ENCODE measurements at places on chromosomes 11 and 22. TPM values are rescaled to one million over a fixed set of nuclear protein-coding genes. Genes with fewer than 3 reads are reported as not detected.
A peak's percentile ranks its signal among the peaks of the same experiment; 100 is the strongest.

Gene VPS51
- total RNA-seq, result 130 TPM

Gene LRRC4C
- total RNA-seq, result not detected

Gene RAB36
- total RNA-seq, result 1.0 TPM

DNA sequence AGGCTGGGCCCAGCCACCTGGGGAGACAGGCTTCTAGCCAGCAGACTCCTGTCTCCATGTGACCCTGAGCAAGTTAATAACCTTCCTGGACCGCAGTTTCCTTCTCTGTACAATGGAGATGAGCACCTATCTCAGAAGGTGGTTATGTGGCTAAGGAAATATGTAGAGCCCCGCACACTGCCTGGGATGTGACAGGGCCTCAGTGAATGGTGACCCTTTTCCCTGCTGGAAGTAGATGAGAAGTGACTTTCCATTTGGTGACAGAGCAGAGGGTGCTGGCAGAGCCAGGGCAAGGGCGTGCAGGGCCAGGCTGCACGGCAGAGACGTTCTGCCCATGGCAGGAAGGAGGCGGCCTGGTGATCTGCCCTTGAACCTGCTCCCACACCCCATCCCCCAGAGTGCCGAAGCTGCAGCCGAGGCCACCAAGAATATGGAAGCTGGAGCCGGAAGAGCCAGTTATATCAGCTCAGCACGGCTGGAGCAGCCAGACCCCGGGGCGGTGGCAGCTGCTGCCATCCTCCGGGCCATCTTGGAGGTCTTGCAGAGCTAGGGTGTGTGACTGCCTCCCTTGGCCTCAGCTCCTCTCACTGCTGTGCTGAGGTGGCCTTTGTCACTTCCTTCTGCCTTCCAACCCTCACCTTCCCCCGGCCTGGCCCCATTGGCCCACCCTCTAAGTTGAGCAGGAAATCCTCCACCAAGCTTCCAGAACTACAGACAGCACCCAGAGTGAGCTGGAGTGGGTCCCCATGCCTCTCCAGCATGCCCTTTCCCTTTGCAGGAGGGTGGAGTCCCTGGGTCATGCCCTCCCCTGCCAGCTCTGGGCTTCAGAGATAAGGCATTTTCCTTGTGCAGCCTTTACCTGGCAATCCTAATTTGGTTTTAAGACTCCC is 13.2 kb downstream of the TKFC start:
- peaks cover 19% of the 10 kb centered on the region for H3K36me3 ChIP-seq
- H3K4me3 ChIP-seq, result no peak overlapping the region
- no peaks in the 10 kb centered on the region for H3K27me3 ChIP-seq
- no peak for DNase-seq

DNA sequence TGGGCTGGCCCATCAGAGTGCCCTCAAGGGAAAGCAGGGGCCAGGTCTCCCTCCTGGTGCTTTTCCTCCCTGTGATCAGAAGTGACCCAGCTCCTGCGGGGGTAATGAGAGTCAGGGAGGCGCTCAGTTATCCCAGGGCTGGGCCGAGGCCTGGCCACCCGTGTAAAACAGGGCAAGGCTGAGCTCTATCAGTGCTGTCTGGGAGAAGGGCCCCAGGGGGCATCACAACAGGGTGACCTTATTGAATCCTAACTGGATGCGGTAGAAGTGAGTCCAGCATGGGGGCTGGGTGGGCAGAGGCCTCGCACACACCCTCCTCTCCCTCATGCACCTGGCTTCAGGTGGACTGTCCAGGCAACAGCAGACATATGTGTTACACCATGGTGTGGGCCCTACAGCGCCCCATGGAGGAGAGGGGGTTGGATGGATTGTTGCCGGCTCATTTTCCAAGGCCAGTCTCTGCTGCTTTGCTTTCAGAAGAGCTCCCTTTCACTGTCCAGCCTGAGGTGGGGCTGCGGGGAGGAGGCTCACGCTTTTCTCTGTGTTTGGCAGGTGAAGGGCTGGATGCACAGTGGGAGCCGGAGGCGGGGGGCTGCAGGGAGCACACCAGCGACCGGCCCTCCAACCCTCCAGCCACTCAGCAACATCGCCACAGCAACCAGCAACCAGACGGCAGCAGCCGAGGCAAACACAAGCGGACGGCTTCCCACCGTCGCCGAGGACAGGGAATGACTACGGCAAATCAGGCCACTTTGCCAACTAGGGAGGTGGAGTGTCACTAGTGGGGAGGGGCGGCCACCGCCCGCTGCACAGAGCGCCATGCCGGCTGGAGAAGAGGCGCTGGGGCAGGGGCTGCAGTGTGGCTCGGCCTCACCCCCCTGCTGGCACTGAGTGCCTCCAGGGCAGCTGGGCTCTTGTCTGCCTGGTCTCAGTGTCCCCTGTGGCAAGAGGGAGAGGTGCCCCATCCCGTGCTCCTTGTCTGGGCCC is 24.7 kb downstream of the GNAZ start:
- no peaks in the 10 kb centered on the region for H3K4me1 ChIP-seq
- DNase-seq, result no peak

Gene LRRC10B
- not detected for total RNA-seq

Gene ADAMTS15
- not detected for total RNA-seq

DNA sequence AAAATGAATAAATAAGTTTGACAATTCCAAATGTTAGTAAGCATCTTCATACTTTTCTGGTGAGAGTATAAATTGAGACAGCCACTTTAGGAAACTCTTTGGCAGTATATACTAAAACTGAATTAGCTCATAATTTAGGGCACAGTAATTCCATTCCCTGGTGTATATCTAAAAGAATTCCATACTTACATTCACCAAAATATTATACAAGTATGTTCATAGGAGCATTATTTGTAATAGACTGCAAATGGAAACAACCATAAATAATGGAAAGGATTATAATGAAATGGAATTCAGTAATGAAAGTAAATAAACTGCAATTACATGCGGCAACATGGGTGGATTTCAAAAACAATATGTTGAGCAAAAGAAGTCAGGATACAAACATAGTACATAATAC is 315.8 kb upstream of the LRRC4C start:
- H3K4me3 ChIP-seq, result no peak overlapping the region
- no peak for DNase-seq
- H3K27me3 ChIP-seq, result no peaks in the 10 kb centered on the region
- no peaks in the 10 kb centered on the region for H3K4me1 ChIP-seq
- H3K36me3 ChIP-seq, result no peaks in the 10 kb centered on the region

Gene CCDC117
- total RNA-seq, result 24.2 TPM

DNA sequence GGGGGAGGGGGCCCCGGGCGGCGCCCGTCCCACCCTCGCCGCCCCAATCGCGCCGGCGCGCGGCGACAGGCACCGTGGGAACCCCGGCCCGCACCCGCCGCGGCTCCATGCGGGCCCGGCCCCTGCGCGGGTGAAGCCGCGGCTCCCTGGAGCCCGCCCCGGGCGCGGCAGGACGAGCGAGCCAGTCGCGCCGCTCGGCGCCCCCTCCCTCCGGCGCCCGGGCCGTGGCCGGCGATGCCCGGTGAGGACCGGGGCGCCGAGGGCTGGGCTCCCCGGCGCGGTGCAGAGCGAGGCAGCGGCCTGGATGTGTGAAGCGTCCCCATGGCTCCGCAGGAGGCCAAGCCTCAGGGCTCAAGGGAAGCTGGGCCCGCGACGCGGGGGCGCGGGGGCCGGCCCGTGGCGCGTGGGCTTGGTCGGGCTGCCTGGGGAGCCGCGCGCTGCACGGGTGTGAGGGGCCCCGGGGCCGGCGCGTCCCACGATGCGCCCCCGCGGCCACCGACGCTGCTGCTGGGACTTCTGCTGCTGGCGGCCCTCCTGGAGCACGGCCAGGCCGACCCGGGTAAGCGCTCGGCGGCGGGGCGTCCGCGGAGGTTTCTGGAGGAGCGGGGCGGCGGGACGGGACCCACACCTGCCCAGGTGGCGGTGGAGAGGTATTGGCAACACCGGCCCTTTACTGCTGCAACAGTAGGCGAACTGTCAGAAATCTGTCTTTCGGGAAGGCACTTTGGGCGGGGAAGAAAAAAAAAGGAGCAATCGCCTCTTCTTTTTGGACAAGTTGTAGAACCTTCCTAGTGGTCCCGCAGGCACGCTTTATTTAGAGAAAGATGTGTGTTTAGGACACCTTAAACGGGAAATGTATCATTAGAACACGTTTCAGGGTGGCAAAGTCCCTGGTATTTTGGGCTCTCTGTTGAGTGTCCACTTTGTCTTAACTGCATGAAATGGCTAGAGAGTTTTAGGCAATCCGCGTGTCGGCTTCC is 119.4 kb downstream of the HIPK3 start:
- H3K4me3 ChIP-seq, result peak overlapping the region; percentile 50
- no peak for DNase-seq
- H3K4me1 ChIP-seq, result peaks cover 4% of the 10 kb centered on the region
- no peak overlapping the region for H3K27ac ChIP-seq
- H3K27me3 ChIP-seq, result no peaks in the 10 kb centered on the region

Gene TMEM191B
- total RNA-seq, result 0.48 TPM

Gene HTR3B
- not detected for total RNA-seq

DNA sequence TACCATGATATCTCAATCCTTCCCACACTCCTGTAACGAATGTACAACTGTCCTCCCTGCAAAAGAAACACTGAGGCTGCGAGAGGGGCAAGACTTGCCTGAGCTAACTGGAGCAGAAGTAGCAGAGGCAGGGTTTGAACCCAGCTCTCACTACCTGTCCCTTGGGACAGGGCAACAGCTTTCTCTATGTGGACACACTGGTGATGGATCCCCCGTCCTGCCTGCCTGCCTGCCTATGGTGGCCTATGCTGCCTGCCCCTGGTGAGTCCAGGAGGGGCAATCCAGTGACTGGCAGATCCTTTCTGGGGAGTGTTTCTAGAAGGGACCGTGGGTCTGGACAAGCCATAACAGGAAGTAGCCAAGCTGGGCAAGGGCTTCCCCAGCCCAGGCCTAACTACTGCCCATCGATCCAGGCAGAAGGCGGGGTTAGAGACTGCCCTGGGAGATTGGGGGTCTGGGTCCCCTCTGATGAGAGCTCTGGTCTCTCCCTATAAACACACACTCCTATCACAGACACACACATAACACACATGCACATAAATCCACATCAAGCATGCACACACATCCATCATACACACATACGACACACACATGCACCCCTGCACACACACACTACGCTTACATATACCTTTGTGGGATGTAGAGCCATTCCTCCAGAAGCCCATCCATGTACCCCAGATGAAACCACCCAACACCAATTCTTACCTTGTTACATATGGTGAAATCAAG is 1.1 kb upstream of the EMID1 start:
- no peak for DNase-seq
- peaks cover 55% of the 10 kb centered on the region for H3K4me1 ChIP-seq
- H3K36me3 ChIP-seq, result no peaks in the 10 kb centered on the region
- peak overlapping the region; percentile 32 for H3K4me3 ChIP-seq
- H3K27me3 ChIP-seq, result no peaks in the 10 kb centered on the region

GRCh38 chr22:20549232-20549841 is 41.9 kb downstream of the MED15 start:
- H3K36me3 ChIP-seq, result peaks cover 28% of the 10 kb centered on the region
- H3K27me3 ChIP-seq, result no peaks in the 10 kb centered on the region
- peaks cover 24% of the 10 kb centered on the region for H3K4me1 ChIP-seq
- no peak overlapping the region for H3K27ac ChIP-seq
- DNase-seq, result no peak
- H3K4me3 ChIP-seq, result no peak overlapping the region

DNA sequence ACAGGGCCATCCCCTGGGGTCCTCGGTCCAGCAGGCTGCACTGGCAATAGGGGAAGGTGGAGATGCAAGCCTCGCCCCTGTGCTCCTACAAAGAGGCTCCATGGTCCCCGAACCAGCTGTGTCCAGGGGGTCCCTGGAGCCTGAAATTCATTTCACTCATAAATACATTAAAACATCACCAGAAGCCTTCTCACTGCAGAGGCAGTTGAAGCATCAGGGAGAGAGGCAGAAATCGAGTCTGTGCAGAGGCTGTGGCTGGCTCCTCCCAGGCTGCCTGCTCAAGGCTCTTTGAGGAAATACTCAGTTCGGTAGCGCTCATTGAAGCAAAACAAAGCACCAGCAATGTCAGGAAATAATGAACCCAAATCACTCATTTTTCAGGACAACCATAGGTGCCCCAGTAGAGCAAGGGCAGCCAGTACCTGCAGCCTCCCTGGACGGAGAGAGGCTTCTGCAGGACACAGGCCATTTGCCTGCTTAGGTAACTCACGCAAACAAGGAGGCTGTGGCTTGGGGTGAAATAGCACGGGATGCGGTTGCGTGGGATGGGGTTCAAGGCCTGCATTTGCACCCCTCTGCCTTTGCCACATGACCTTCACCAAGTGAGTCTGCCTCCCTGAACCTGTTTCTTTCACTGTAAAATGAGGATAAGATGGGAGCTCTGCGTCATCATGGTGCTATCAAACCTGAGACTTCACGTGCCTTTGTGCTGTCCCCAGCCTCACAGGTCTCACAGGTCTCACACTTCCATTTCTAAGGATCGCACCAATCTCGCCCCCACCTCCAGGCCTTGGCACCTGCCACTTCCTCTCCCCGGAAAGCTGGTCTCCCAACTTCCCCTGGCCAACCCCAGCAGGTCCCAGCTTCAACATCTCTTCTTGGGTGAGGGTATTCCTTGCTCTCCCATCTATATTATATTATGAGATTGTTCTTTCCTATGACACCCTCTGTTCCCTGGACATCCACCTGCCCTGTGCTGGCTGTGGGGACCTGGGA is 84.3 kb upstream of the SHISAL1 start:
- no peak overlapping the region for H3K4me3 ChIP-seq
- H3K27me3 ChIP-seq, result no peaks in the 10 kb centered on the region
- H3K4me1 ChIP-seq, result no peaks in the 10 kb centered on the region
- no peak overlapping the region for H3K27ac ChIP-seq
- no peak for DNase-seq

Gene CLMP
- total RNA-seq, result 0.21 TPM

DNA sequence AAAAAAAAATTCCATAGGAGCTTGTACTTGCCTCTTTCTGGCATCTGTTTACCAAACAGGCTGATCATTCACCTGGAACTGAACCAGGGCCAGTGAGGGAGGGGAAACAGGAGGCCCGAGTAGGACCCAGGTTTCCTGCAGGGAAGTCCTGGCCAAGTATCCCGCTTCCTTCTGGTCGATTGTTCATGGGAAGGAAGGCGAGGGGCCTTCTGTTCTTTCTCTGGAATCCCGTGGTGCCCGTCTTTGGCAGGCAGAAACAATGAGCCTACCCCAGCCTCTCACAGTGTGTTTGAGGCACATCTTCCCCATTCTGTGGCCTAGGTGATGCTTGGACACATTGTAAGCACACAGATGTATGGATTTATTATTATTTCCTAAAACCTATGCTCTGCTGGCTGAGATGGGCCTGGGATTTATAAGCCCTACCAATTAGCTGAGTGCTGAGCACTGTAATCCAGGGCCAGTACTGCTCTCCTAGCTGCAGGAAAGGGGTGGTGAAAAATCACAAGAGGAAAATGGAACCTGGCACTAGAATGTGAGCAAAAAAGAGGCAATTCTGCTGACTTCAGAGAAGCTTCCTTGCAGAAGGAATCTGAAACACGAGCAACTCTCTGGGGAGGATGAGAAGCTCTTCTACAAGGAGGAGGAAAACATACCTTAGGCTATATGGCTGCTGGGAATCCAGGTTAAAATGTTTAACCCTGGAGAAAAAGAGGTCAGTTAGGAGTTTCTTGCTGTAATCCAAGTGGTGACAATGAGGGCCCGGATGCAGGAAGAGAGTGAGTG is 53.5 kb downstream of the PRR5L start:
- no peaks in the 10 kb centered on the region for H3K36me3 ChIP-seq
- DNase-seq, result no peak
- no peak overlapping the region for H3K27ac ChIP-seq
- H3K4me1 ChIP-seq, result peaks cover 11% of the 10 kb centered on the region

Gene CDC42BPG
- total RNA-seq, result 0.36 TPM

- peak overlapping the region; percentile 76 for H3K4me3 ChIP-seq
- H3K4me1 ChIP-seq, result no peaks in the 10 kb centered on the region
- H3K27ac ChIP-seq, result peak overlapping the region; percentile 86
- H3K27me3 ChIP-seq, result no peaks in the 10 kb centered on the region
- no peak for DNase-seq
Measured at GRCh38 chr11:59669611-59670009, 773 bp upstream of the PATL1 start.

Gene AMPD3
- 24.3 TPM for total RNA-seq

Data from GM12878 (cell line).